NCI-H1105 (cell line): ENCODE measurements at places on chromosomes 4 and X.

- DNase-seq = no peak
These were observed 320.3 kb downstream of the DKK2 start for GRCh38 chr4:106715825-106716224.

- DNase-seq = no peak
These were observed 24.9 kb downstream of the CLDN34 start for GRCh38 chrX:9992061-9992460.

GRCh38 chr4:25903900-25904747 is 9.9 kb upstream of the SMIM20 start:
- no peak for DNase-seq

- no peak for DNase-seq
These were observed 29.6 kb upstream of the SPON2 start for GRCh38 chr4:1201851-1202525.

DNA sequence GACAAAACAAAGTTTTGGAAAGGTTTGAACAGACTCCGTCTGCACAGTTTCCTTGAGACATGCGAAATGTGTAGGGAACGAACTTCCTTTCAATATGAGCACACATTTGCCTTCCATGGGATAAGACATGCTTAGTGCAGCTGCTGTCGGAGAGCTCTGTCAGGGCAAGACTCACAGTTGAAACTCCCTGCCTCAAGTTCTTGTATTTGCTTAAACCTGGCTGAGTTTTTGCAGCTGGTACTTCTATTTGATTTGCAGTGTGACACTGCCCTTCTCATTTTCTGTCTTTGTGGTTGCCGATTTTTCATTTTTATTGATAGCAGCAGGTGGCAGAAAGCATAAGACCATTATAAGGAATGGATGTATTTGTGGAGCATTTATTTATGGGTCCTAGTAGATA is 18.2 kb upstream of the RHOH start:
- DNase-seq = no peak

DNA sequence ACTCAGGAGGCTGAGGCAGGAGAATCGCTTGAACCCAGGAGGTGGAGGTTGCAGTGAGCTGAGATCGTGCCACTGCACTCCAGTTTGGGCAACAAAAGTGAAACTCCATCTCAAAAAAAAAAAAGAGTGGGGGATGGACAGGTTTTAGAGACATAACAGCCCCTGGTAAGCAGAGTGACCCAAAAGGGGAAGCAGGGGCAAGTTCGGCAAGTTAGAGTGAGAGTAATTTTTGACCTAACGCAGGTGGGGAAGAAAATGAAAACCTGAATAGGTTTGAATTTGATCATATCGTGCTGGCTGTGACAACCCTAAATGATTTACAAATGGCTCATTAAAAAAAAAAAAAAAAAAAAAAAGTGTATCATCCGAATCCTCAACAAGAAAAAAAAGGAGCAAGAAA is 25.7 kb upstream of the TMEM131L start:
- DNase-seq = no peak
